ENCODE measurements at places on chromosomes 3 and 15. TPM values are rescaled to one million over a fixed set of nuclear protein-coding genes. Genes with fewer than 3 reads are reported as not detected.

FEZF2 gene
- total RNA-seq: not detected

ZNF80 gene
- total RNA-seq: 0.09 TPM

WDR5B gene
- total RNA-seq: 8.4 TPM

LYSMD2 gene
- 22.8 TPM for total RNA-seq

DMXL2 gene
- 140 TPM for total RNA-seq

DNA sequence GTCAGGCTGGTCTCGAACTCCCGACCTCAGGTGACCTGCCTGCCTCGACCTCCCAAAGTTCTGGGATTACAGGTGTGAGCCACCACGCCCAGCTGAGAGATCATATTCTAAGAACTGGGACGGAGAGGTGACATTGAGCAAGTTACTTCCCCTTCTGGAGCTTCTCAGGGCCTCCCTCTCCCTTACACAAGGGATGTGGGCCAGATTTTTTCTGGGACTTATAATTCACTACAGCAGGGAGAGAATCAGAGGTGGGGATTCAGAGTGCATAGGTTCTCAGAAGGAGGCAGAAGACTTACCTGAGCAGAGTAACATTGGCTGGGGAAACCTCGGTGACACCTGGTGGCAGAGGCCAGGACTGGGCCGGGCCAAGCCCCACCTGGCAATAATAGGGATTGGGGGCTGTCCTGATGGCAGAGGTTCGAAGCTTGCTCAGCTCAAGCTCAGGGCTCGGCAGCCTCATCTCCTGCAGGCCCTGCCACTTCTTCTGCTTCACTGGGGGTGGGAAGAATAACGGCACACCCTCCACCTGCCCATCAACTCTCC lies 6.8 kb downstream of the LTK start:
- DNase-seq: no peak

DNA sequence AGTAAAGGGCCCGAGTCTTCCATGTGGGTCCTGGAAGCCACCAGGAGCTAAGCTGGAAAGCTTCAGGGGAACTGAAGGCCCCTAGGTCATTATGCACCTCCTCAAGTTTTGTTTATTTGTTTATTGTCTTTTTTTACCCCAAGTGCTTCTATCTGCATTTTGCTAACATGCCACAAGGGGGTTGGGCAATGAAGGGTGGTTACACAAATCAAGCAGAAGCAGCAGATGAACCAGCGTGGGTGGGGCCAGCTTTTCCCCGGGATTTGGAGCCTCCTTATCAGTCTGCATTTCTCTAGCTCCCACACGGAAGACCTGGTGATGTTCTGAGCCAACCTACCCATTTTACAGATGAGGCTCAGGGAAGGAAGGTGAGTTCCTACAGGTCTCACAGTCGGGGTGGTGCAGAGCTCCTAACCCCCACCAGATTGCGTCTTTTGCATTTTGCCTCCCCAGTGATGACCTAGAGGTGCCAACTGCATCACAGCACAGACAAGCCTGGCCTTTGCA lies 16.8 kb downstream of the TMC3 start:
- no peak for DNase-seq

DNA sequence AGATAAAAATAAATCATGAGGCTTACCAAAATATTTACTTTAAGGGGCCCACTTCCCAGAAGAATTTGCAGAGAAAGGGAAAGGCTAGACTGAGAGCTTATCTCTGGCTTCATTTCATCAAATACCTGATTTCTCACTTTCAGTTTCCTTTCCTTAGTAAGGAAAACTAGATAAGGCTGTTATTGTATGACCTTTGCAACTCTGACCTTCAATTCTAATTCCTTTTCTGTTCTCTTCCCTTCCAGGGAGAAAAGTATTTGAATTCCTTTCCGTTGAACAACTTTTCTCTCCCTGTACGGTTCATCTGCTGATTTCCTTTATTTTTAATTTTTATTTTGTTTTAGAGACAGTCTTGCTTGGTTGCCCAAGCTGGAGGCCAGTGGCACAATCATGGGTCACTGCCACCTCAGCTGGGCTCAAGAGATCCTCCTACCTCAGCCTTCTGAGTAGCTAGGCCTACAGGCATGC lies 7.1 kb upstream of the PXK start:
- no peak for DNase-seq

- no peak for DNase-seq
Measured at GRCh38 chr3:20405744-20406143, 219.7 kb upstream of the SGO1 start.

DNA sequence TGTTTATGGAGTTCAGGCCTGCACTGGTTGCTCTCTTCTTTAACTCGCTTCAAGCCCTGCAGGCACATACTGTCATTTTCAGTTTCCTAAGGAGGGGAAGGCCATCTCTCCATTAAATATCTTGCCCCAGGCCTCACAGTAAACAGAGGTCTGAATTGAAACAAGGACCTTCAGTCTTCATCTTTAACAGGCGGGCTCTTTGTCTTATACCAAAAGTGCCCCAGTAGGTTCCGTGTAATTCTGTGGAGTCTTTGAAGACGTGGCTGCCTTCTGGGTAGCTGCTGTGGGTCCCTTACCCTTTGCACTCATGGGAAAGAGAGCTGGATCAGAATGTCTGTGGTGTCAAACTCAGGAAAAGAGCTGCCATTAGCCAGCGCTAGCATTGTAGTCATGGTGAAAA lies 161.2 kb downstream of the APBA2 start:
- DNase-seq: no peak

DNA sequence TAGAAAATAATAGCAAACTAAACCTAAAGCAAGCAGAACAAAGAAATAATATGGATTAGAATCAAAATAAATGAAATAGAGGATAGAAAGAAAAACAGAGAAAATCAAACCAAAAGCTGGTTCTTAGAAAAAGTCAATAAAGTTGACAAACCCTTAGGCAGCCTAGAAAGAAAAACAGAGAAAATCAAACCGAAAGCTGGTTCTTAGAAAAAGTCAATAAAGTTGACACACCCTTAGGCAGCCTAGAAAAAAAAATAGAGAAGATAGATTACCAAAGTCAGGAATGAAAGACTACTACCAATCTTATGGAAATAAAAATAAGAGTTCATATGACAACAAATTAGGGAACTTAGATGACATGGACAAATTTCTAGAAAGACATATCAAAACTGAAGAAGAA lies 142.4 kb downstream of the LRRC28 start:
- DNase-seq: no peak

DNA sequence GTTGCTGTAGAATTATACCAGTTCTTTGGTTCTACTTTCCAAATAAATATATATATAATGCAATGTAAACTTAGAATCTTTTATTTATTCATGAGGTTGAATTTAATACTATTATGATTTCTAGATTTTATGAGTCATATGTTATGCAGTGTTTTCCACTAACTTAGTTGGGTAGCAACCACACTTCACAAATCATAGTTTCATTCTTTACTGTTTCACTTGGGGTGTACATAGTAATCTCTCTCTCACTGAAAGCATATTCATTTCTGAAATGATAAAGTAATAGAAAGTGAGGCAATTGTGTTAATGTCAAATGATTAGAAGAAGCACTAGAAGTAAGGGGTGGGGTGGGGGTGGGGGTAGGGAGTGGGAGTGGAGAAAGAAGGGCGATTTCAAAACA lies 52.6 kb downstream of the IQCH start:
- no peak for DNase-seq

- DNase-seq: no peak
Measured at GRCh38 chr15:88428805-88429605, 38.2 kb downstream of the MRPL46 start.

GRCh38 chr15:42201801-42202200 lies 6.3 kb downstream of the VPS39 start:
- DNase-seq: no peak

DNA sequence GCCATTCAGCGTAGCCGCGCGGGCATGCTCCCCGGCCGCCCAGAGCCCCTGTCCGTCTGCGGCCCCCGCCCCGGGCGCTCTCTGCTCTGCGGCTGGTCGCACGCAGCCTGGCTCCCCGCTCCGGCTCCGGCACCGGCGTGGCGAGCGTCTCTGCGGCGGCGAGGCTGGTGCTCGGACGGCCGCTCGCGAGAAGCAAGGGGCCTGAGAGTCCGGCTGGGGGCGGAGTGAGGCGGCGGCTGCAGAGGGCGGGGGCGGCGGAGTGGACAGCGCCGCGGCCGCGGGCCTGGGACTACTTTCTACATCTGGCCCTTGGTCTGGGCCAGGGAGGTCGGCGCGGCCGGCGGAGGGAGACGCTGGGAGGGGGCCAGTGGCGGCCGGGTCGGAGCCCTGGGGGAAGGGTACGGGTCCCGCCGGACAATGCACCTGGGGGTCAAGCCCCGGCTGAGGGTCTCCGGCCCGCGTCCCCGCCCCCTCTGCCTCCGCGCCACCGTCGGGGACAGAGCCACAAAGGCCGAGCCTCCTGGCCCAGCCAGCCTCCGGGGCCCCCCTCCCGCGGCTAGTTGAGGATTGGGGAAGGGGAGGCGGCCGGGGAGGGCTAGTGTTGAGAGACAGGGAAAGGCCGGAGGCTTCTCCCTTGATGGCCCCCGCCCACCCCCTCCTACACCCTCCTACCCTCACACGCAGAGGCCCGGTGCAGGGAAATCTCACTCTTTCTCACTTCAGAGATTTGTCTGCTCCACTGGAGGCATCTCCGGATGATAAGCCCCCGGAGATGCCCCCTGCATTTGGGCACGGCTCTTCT lies at the start of gene PRTG:
TSS of gene PRTG (minus strand) at position 226 of the 802 bp plus-strand sequence. CDS start at position 5, 221 bp downstream.
- DNase-seq: peak; percentile 81

GRCh38 chr3:57981483-57982087 lies 26.6 kb upstream of the FLNB start:
- peak; percentile 52 for DNase-seq
